Spleen (tissue), 13 donors: ENCODE measurements at places on chromosomes 12 and 14.

DNA sequence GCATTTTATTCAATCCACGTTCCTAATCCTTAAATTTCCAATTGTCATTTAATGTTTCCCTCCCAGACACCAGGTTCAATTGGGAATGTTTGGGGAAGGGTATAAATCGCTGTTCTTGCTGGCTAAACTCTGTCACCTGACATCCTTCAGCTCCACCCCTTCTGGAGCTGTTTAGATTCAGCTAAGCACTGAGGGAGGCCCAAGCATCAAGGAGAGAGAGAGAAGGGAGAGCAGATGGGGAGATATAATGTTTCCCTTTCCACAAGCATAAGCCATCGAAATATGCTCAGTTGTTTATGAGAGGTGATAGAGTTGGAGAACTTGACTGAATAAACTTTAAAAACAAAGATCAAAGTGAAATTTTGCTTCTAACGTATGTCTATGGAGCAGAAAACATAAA is 1.8 kb downstream of the ABCC9 start:
- DNase-seq, result no peak
- peaks cover 52% of the 10 kb centered on the region for H3K27me3 ChIP-seq
- H3K27ac ChIP-seq, result peak overlapping the region; percentile 71

DNA sequence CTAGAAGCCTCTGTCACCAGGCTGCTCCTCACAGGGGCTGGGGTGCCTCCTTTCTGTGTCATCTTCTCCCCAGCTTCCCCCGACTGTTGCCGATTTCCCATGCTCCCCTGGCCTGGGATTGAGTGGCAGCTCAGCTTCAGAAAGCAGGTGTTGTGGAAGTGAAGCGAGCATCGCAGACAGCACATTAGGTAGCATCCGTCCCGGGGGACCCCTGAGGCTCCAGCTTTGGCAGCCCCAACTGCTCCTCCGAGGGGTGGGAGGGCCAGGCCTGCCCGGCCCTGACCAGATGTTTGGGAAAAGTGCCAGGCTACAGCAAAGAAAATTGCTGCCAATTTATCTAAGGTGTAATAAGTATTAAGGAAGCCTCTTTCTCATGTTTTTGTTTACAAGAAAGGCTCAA is 1045.6 kb downstream of the BCL11B start:
- DNase-seq, result no peak
- no peak overlapping the region for H3K4me3 ChIP-seq
- H3K36me3 ChIP-seq, result no peaks in the 10 kb centered on the region
- no peak overlapping the region for H3K27ac ChIP-seq
- H3K4me1 ChIP-seq, result no peaks in the 10 kb centered on the region
- no peaks in the 10 kb centered on the region for H3K27me3 ChIP-seq

- no peaks in the 10 kb centered on the region for H3K27me3 ChIP-seq
- H3K36me3 ChIP-seq, result no peaks in the 10 kb centered on the region
- peak overlapping the region; percentile 89 for H3K27ac ChIP-seq
- peak; percentile 81 for DNase-seq
- H3K4me1 ChIP-seq, result peaks cover 29% of the 10 kb centered on the region
- H3K4me3 ChIP-seq, result no peak overlapping the region
Observed at GRCh38 chr14:50083467-50084337, 32.7 kb downstream of the VCPKMT start.

GRCh38 chr12:117020536-117021220 is 78.5 kb downstream of the TESC start:
- peaks cover 18% of the 10 kb centered on the region for H3K36me3 ChIP-seq
- no peak overlapping the region for H3K4me3 ChIP-seq
- H3K27me3 ChIP-seq, result no peaks in the 10 kb centered on the region
- H3K27ac ChIP-seq, result no peak overlapping the region

- H3K4me3 ChIP-seq, result no peak overlapping the region
- no peak overlapping the region for H3K27ac ChIP-seq
- H3K4me1 ChIP-seq, result no peaks in the 10 kb centered on the region
- no peaks in the 10 kb centered on the region for H3K27me3 ChIP-seq
Observed at GRCh38 chr12:93447555-93448290, 6.0 kb upstream of the UBE2N start.

DNA sequence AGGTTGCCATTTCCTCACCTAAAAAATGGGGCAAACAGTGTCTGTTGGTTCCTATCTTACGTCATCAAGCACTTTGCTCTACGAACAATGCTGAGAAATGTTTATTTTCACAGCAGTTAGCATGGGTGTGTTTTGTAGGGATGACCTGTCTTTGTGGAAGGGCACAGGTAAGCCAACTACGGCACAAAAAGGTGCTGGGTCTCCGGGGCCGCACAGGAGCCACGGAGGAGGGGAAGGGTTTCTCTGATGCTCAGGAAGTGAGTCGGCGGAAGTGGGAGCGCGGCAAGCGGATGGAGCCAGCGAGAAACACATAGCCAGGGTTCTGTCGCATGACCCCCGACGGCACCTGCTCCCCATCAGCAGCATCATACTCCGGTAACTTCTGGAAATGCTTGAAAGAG is 65.6 kb upstream of the TCL1B start:
- H3K4me3 ChIP-seq, result peak overlapping the region; percentile 24
- H3K27me3 ChIP-seq, result no peaks in the 10 kb centered on the region
- H3K27ac ChIP-seq, result no peak overlapping the region
- no peaks in the 10 kb centered on the region for H3K36me3 ChIP-seq
- no peak for DNase-seq

DNA sequence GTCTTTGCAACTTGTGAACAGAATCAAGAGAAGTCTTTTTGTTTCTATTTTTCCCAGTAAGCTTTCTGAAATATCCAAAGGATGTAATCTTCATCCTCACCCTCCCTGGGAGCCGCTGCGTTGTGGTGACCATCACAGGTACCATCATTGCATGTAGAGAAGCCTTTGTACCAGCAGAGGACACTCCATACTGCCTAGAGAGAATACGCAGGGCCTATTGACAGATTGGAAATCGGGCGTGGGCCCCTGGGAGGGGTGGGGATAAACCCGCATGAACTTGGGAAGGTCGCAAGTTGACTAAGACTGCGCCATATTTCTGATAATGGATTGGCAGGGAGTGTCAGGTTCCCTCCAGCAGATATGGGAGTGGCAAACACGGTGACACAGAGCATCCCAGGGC is 12.7 kb downstream of the KRT1 start:
- DNase-seq, result no peak
- H3K27ac ChIP-seq, result no peak overlapping the region
- H3K36me3 ChIP-seq, result no peaks in the 10 kb centered on the region
- H3K27me3 ChIP-seq, result peaks cover 20% of the 10 kb centered on the region
- no peaks in the 10 kb centered on the region for H3K4me1 ChIP-seq

- no peak overlapping the region for H3K4me3 ChIP-seq
- H3K27ac ChIP-seq, result peak overlapping the region; percentile 61
- peaks cover 8% of the 10 kb centered on the region for H3K36me3 ChIP-seq
- H3K4me1 ChIP-seq, result peaks cover 99% of the 10 kb centered on the region
- no peaks in the 10 kb centered on the region for H3K27me3 ChIP-seq
Observed at GRCh38 chr14:92531106-92531873, 17.7 kb downstream of the RIN3 start.

DNA sequence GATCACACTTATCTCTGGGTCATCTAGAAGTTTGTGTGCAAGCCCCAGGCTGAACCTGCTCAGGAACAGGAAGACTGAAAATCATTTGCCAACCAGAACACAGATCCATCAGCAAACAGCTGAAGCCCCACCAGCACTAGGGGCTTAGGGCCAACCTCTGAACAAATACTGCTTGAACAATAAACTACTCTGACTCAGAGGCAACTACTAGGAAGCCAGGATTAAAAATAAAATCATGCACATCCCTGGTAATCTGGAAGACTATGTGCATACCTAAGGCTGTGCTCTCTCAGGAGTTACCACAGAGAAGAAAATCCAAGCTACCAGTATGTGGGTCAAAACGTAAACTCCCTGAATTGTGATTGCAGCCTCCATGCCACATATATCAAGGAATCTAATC is 15.9 kb downstream of the GALNT8 start:
- no peak for DNase-seq
- no peak overlapping the region for H3K27ac ChIP-seq
- no peak overlapping the region for H3K4me3 ChIP-seq
- peaks cover 18% of the 10 kb centered on the region for H3K27me3 ChIP-seq

GRCh38 chr12:75937486-75937885 is 94.1 kb downstream of the PHLDA1 start:
- no peaks in the 10 kb centered on the region for H3K36me3 ChIP-seq
- H3K27me3 ChIP-seq, result no peaks in the 10 kb centered on the region
- no peak overlapping the region for H3K27ac ChIP-seq
- no peak for DNase-seq
- H3K4me3 ChIP-seq, result no peak overlapping the region
